ENCODE measurements at places on chromosomes 6 and 20.
A peak's percentile ranks its signal among the peaks of the same experiment; 100 is the strongest.

DNA sequence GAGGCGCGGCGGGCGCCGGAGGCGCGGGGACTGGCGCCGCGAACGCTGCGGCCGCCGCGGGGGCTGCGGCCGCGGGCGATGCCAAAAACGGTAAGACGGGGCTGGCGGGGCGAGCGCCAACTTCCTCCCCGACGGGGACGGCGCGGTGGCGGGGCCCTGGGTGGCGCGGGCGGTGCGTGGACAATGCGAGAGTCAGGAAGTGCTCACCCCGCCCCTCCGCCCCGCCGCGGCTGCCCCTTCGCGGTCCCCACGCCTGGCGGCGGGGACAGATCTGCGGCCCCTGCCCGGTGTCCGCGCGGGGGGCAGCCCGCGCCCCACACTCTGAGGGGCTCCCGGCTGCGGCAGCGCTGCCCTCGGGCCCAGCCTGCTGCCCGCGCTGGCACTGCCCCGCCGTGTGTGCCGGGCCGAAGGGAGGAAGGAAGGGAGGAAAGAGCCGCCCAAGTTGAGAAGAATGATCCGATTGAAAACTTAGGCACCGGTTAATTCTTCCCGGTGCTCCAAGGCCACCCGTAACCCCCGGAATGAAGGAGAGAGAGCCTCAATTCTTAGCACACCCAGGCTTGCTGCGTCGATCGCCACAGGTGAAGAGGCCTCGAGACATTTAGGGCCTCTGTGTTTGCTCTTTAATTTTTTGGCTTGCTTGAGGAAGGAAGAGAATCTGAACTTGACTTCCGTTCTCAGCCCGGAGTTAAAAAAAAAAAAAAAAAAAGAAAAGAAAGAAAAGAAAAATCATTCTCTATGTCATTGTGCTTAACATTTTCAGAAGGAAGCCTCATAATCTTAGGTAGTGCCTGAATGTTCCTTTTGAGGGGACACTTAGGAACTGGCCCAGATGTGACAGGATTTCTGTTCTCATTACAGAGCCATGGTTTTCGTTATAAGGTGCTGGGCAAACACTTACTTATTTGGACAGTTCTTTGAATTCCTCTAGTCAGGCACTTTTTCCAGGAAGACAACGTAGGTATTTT lies 982 bp downstream of the HECA start:
- peak; percentile 19 for DNase-seq

DNA sequence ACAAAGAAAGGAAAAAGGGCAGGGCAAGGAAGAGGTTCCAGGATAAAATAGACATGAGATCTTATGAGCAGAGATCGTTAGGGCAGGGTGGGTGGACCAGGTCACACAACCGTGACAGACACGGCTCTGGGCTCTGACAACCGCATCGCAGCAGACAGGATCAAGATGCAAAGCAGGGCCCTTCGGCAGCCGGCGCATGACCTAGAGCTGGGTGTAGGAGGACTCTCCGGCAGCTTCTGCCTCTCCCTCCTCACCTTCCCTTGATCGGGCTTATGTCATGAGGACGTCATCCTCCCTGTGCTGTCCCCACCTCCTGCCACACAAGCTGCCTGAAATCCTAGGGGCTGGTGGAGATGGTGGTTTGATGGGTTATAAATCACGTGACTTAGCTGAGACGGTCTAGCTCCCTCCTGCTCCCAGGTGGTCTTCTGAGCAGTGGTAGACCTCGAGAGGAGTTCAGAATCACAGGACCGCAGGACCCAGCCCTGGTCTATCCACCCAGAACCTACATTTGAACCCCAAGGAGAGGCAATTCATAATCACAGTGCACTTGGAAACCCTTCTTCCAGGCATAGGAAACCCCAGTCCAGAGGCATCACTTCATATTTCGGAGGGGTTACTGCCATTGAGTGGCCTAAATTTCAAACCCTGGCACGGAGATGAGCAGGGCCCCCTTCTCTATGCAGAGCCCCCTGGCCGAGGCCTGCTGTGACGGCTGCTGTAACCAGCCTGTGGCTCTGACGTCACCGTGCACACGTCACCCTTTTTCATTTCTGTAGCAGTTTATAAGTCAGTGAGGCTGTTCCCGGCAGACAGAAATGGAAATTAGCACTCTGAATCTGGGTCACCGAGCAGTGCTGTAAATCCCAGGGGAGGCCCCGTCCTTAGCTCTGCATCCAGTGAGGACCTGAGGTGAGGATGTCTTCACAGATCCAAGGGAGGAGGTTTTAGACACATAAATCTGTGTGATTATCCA lies 8.7 kb upstream of the CCR6 start:
- DNase-seq: no peak

GRCh38 chr20:41318271-41318649 lies 729 bp upstream of the ZHX3 start:
- DNase-seq: no peak

DNA sequence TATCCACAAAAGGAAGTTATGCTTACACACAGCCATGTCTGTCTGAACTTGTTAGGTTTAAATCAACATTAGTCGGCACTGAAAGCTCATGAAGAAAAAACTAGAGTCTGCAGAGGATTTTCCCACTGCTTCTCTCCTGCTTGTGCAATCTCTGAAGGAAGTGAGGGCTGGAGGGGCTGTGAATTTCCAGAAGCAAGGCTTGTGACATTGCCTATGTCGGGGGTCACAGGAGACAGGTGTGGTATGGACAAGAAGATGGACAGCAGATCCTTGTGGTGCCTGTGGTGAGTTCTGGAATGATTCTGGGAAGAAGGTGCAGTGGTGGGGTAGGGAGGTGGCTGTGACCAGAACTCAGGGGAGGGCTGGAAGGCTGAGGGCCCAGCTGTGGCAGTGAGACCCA lies 84.3 kb upstream of the TRAF3IP2 start:
- DNase-seq: no peak

DNA sequence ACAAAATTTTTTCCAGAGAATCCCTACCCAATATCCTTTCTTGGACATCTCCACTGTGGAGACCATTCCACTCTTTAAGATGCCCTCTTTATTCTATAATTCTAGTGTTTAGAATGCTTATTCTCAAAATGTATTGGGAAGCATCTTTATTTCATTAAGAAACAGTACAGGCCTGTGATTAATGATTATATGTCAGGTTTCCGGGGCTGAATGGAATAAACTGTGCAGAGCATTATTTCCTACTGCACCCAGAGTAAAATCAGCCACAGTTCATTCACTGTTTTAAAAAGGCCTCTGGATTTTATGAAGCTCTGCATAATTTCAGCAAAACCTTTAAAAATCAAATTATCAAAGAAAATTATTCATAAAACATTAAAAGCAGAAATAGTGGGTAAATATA lies 42.6 kb downstream of the DSE start:
- no peak for DNase-seq

DNA sequence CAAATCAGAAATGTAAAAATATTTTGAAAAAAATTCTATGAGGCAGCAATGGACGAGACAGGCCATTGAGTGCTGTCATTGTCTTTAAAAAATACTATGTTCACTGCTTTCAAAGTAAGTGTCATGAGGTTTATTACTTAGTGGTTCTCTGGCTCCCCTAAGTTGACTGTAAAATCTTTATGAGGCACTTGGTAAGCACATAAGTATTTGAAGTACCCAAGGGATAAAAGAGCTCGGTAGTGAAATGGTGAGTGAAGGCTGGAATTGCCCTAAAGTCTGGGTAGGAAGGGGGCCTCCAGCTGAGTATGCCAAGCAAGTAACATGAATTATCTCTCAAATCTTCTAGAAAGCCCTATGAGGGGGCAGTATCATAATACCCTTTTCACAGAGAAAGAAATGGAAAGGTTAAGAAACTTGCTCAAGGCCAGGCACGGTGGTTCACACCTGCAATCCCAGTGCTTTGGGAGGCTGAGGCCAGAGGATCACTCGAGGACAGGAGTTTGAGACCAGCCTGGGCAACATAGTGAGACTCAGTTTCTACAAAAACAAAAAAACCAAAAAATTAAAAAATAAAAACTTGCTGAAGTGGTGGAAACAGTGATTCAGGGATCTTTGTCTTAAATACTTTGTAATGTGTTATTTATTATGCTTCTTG lies 5.5 kb upstream of the CTCFL start:
- DNase-seq: no peak

DNA sequence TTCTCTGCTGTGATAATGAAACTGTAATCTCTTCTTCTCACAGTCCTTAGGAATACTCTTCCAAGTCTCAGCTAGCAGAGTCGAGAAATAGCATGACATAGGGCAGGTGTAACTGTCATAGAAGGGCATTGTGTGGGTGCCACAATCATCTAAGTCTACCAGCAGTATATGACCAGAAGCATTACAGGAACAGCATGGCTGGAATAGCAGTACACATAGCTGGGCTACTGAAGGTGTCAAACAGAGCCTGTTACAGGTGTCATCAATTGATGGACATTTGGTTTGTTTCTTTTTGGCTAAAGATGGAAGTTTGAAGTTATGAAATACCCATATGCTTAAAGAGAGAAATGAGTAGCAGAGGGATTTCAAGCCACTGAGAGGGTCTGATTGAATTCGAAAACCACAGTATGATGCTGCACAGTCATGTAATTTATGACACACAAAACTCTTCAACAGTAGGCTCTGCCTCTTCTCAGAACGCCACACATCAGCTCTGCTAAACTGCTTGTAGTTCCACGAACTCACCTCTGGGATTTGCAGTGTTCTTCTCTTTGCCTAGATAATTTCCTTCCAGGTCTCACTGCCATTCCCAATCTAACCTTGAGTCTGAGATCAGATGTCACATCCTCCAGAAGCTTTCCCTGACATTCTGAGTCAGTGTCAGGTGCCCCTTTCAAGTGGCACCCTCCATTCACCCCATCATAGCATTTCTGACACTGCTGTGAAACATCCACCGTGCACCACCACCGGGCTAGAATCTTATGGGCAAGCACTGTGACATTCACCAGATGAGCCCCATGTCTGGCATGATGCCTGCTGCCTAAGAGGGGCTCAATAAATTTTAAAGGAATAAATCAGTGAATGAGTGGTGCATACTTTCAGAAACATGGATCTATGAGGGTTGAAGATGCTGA lies 151.0 kb downstream of the ADAT2 start:
- DNase-seq: no peak

- DNase-seq: no peak
Measured at GRCh38 chr6:72950114-72950860, 275.0 kb downstream of the KHDC1L start.

DNA sequence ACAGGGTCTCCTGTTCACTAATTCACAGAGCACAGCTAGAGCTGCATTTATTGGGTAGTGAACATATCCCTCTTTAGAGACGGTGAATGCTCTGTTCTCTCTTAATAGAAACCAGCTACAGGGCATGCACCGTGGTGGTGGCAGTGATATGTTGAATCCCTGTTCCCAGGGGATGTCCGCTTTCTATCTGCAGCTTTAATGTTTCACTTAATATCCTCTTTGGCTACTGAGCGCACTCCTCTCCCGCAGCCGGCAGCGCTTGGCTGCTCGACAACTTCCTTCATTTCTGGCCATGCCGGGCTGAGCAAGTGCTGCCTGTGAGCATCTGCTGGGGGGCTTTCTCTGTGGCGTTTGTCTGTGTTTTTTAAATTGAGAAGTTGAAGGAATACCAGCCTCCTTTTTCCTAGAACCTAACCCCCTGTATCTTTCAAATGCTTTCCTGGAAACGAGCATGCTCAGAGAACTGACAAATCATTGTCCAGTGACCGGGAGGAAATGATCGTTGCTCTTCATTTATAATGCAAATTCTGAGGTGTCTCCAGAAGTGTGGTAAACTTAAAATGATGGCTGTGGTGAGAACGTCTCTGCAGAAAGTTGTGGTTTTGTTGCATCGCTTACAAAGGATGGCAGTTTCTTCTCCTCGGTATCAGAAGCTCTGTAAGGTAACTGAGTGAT lies 297.9 kb downstream of the UTRN start:
- DNase-seq: peak; percentile 82

DNA sequence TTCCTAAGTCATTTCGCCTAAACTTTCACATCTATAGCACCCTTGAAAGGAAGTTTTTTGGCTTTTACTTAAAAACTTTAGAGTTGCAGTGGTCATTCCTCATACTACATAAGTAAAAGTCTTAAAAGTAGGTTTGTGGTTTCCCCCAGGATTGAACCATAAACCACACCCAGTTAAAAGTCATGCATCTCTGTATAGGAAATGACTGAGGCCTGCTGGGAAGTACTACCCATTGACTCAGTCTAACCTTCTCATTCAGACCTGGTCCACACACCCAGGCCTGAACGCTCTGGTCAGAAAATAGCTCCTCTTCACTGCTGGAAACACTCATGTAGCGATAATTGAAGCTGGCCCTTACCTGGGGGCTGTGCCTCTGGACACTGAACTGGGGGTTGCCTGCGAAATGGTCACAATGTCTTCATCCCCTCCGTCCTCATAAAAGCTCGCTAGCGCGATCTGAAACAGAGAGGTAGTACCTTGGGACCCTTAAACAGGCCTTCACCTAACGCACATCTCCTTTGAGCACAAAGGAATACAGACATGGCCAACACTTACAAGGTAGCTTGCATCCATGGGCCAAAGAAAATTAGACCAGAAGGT lies 2.6 kb downstream of the NSFL1C start:
- no peak for DNase-seq

DNA sequence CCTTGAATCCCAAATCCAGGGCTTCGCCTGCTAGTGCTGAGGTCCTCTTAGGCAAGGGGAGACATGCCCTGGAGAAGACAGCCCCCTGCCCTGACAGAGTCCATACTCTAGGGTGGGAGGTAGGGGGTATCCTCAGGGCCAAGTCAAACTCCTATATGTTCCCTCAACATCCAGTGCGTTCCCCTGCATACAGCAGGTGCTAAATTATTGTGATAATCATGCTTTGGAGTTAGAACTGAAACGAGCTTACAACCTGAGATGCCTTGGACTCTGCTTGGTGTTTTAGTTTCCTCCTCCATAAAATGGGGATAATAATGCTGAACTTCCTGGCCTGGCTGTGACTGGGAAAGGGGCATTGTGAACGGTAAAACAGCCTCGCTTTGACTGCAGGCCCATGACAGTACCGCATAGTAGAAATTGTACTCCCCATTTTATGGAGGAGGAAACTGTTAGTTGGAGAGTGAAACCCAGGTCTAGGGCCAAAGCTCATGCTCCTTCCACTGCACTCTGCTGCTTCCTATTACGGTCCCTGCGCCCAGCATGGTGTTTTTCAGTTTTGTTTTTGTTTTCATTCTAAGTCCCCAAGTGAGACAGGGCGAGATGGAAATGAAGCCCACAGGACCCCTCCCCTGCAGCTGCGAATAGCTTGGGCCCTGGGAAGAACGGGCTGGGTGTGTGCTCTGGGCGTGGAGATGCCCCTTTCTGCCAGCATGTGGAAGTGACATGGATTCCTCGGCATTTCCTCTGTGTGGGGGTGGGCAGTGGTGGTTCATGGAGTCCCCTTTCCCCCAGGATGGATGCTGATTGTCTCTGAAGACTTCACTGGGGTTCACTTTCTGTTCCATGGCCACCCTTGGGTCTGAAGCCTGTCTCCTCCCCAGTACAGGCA lies 162.5 kb downstream of the VEGFA start:
- DNase-seq: no peak

All from GF-D8 (cell line).